Activated naive CD8-positive, alpha-beta T cell treated with anti-CD3 and anti-CD28 coated beads, Interleukin-2, amount 50 U/mL, for 16 hours (primary cell): ENCODE measurements at places on chromosomes 4 and X.

GRCh38 chrX:69396916-69397315 is 107.2 kb upstream of the NALF2 start:
- DNase-seq, result no peak

GRCh38 chrX:137151403-137151802 is 117.6 kb upstream of the GPR101 start:
- no peak for DNase-seq

- DNase-seq, result no peak
Observed at GRCh38 chrX:47214435-47215077, 3.9 kb upstream of the CDK16 start.

DNA sequence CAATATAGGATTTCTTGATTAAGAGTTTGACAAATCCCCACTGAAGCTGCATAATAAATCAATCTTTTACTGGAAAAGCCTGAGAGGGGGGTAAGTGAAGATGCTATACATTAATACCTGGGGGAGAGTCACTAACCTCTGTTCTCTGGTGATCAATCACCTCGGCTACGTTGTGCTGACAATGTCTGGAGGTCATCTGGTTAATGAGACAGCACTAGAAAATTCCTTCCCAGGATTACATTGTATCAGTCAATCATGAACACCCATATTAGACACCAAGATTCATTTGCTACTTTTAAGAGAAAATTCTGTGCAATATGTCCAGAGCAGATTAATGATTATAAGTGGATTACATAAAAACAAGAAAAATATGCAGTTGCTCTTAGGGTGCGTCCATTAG is 408.3 kb downstream of the PDHA2 start:
- DNase-seq, result no peak

DNA sequence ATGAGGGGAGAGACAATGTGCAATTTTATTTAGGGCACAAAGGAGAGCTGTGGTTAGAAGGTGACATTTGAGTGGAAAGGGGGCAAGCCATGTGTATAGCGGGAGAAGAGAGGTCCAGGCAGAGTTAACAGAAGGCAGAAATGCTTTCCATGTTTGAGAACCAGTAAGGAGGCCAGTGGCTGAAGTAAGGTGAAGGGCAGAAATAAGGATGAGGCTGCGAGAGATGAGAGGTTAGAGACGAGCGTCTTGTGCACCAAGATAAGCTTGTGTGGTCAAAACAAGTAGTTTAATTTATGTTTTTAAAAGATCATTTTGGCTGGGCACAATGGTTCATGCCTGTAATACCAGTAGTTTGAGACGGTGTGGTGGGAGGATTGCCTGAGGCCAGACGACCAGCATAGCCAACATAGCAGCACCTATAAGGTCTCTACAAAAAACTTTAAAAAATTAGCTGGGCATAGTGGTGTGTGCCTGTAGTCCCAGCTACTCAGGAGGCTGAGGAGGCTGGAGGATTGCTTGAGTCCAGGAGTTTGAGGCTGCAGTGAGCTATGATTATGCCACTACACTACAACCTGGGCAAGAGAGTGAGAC is 8.5 kb downstream of the HTT start:
- DNase-seq, result no peak

- no peak for DNase-seq
Observed at GRCh38 chr4:156762851-156763250, 208.7 kb downstream of the PDGFC start.

DNA sequence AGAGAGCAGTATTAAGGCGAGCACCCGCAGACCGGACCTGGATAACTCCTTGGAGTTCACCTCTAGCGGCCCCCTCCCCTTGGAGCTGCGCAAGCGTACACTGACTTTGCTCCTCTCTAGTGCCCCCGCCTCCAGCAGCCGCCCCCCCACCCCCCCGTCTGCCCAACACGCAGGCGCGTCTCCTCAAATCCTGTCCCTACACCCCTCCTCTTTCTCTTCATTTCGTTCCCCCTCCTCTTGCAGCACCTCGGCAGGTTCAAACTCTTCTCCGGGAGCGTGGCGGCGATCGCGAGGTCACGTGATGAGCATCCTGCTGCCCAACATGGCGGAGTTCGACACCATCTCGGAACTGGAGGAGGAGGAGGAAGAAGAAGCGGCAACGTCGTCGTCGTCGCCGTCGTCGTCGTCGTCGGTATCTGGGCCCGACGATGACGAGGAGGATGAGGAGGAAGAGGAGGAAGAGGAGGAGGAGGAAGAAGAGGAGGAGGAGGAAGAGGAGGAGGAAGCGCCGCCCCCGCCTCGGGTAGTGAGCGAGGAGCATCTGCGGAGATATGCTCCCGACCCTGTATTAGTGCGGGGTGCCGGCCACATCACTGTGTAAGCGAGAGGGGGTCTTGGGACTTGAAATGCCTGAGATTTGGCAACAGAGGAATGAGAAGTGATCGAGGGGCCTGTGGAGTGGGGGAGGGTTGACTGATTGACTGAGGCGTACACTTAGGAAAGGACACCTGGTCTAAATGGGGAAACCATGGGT is at the start of gene CHIC1:
Gene CHIC1, plus strand, starts transcription at position 214 of the 754 bp plus-strand sequence. Its CDS starts 88 bp downstream, at position 302.
- DNase-seq, result peak; percentile 8
